ENCODE measurements at places on chromosomes 7 and 10.

GRCh38 chr10:20040012-20040411, 223.8 kb downstream of the PLXDC2 start:
- no peak for DNase-seq

DNA sequence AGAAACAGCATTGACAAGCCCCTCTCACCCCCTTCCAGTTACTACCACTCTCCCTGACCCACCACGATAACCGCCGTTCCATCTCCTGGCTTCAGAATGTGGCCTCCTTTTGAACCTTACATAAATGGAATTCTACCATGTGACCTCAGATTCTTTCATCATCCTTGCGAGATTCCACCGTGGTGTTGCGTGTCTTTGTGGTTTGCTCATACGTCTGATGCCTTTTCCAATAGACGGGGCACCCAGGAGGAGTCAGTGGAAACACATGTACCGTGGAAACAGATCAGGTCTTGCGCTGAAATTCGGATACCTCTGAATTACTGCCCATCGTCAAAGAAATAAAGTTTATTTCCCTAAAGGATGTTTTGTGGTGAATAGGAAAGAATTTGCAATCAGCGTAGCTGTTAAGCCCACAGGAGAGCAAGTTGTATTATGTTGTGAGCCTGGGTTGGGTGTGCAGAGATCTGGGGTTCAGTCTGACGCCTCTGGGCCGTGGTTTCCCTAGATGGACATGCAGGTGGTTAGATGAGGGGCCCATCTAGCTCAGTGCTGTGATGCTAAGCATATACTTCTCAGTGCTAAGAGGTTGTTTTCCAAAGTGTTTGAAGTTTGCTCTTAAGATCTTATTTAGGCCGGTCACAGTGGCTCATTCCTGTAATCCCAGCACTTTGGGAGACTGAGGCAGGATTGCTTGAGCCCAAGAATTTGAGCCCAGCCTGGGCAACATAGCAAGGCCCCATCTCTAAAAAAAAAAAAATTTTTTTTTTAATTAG, 29.1 kb downstream of the GTF2IRD1 start:
- peak; percentile 97 for DNase-seq

- peak; percentile 99 for DNase-seq
Measured at GRCh38 chr10:126252884-126253610, 135.2 kb downstream of the ADAM12 start.

DNA sequence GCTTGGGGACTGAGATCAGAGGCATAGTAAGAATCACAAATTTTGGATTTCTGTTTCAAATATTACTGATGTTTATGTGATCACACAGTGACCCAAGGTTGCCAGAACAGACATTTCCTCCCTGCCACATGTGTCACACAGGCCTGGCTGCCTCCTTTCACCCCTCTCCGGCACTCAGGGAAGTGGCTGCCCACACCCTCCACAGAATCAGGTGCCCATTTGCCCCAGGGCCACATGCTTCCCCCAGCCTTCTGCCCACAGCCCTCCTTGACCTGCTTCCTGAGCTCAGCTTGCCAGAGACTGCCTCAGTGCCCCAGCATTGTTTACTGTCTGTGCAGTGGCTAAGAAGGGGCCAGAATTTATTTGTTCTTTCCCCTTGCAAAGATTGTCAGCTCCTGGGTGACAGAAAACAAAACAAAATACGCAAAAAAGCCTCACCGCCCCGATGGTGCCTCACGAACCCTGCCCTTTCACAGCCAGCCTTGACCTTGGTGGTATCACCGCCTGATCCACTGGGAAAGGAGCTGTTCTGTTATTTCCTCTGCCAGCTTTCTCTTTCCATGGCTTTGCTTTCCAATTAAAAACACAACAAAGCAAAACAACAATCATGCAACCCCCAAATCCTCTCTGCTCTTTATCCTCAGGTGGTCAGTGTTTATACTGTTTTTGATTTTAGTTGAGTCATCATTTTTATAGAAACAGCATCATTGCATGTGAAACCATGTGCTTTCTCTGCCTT, 52.8 kb downstream of the CHN2 start:
- no peak for DNase-seq

- DNase-seq, result no peak
Measured at GRCh38 chr7:4791101-4791737, 15.8 kb downstream of the AP5Z1 start.

GRCh38 chr7:143280566-143280965, 4.2 kb upstream of the TMEM139 start:
- no peak for DNase-seq

DNA sequence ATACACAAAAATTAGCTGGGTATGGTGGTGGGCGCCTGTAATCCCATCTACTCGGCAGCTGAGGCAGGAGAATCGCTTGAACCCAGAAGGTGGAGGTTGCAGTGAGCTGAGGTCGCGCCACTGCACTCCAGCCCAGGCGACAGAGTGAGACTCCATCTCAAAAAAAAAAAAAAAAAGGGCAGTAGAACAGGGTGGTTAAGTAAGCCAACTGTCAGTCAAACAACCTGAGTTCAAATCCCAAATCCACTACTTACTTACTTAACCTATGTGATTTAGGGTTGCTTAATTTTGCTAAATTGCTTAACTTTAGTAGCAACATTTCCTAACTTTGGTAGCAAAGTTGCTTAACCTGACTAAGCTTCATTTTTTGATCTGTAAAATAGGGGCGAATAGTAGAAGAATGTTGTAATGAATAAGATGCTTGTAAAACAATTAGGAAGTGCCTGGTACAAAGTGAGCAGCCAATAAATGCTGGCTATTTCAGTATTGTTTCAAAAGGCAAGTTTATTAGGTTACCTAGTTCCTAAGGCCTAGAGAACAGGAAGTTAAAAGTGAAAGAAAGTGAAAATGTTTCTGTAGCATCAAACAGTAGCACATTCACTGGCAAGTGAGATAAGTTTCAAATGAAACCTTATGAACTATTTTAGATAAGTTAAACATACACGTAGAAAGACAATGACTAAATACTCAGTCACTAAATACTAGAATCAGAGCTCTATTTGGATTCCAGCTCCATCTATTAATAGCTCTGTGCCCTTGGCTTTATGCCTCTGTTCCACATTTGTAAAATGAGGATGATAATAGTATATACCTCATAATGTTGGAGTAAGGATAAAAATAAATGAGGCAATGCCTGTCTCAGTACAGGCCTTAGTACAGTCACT, 64.3 kb downstream of the HOXA1 start:
- peak; percentile 57 for DNase-seq

GRCh38 chr10:87054373-87055295, 34.5 kb downstream of the FAM25A start:
- peak; percentile 82 for DNase-seq

DNA sequence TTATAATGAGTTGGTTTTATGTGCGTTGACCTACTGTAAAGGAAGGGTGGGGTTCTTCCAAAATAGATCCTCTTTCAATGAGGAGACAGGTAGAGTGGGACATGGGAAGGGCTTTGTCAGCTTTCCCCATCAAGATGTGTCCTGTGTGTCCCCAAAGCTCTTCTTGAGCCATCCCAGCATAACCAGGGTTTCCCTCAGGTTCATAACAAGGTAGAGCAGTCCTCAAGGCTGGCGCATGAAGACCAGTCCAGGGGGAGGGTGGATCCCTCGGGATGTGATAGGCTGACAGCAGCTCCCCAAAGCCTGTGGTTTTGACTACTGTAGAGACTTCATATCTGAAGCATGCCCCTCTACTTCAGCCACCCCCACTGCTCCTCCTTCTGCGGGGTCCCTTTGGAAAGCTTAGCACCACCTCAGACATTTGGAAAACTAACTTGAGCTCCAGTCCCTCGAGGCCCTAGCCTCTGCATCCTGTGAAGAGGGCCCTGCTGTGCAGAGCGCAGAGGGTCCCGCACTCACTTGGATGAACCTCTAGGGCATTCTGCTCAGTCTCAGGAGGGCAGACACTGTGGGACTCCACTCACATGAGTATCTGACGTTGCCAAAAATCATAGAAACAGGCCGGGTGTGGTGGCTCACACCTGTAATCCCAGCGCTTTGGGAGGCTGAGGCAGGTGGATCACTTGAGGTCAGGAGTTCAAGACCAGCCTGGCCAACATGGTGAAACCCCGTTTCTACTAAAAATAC, 1.1 kb upstream of the GIMAP8 start:
- no peak for DNase-seq

- DNase-seq, result peak; percentile 75
Measured at GRCh38 chr10:59757966-59758365, 4.7 kb upstream of the MRLN start.

All from astrocyte of the spinal cord (primary cell).